ENCODE measurements at places on chromosomes 12 and 14. TPM values are rescaled to one million over a fixed set of nuclear protein-coding genes. Genes with fewer than 3 reads are reported as not detected.

GLIPR1L2 gene
- total RNA-seq, result not detected

APOF gene
- not detected for total RNA-seq

AHSA1 gene
- 332 TPM for total RNA-seq

ACOT4 gene
- total RNA-seq, result 0.57 TPM

TAS2R10 gene
- total RNA-seq, result not detected

VDR gene
- total RNA-seq, result 312 TPM

SMCO2 gene
- 1.4 TPM for total RNA-seq

DNA sequence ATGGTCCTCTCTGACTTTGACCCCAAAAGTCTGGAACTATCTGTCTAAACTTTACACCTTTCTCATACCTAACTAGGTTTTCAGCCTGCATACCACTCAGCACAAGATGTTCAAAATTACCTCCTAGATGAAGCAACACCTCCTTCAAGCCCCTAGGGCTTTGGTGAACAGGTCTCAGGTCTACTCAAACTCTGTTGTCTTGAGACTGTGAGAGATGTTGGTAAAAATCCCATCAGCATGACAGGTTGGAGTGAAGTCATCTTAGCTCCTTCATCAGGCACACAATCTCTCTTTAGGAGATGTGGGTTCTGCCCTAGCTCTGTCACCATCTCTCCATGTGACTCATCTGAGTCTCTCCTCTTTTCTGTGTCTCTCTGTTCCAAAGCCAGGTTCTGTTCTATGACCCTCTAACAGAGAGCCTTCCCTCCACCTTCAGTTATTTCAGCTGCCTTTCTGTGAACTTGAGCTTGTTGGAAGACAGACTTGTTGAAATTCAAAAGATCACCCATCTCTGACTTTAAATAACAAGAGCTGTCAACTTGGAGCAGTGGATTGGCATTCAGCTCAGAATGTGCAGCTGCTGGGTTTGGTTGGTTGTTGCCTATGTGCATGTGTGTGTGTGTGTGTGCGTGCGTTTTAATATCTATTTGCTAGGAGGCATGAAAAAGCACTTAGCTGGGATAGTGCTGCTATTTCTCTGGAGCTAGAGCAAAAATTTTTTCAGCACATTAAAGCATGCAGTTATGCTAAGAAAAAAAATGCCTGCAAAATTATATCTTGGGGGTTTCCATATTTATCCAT, 130.7 kb downstream of the CRACR2A start:
- DNase-seq, result no peak

DNA sequence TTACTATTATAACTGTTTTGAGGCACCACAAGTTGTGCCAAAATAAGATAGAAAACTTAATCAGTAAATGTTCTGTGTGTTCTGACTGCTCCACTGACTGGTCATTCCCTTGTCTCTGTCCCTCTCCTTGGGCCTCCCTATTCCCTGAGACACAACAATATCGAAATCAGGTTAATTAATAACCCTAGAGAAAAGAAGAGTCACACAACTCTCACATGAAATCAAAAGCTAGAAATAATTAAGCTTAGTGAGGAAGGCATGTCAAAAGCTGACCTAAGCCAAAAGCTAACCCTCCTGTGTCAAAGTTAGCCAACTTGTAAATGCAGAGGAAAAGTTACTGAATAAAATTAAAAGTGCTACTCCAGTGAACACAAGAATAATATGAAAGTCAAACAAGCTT, 53.8 kb upstream of the CCDC196 start:
- no peak for DNase-seq

DNA sequence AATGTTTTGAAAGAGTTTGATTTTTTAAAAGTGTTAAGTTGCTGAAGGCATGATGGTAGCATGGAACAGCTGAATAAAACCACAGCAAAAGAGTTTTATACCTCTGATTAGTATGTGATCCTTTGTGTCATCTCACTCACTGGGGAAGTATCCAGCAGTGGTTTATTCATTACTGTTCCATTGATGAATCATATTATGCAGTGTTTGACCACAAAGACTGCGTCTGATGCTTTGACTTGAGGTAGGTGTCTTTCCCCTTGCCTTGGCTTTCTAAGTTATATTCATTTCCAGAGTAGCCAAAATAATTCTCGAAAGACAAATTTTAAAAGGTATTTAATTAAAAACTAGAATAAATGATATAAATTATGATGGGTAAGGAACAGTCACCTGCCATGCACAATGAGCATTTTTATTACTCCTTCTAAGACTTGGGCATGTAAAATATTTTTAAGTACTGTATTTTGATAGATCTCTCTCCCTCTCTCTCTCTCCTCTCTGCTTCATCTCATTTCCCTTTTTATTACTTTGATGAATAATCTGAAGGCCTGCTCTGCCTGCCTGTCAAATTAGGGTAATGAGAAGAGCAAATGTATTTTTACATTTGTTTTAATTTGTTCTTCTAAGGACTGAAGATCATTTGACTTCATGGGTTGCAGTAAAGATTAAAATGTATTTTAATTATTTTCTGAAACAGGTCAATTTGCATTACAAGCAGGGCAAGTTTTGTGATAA, 164.9 kb downstream of the NAV3 start:
- no peak for DNase-seq

DNA sequence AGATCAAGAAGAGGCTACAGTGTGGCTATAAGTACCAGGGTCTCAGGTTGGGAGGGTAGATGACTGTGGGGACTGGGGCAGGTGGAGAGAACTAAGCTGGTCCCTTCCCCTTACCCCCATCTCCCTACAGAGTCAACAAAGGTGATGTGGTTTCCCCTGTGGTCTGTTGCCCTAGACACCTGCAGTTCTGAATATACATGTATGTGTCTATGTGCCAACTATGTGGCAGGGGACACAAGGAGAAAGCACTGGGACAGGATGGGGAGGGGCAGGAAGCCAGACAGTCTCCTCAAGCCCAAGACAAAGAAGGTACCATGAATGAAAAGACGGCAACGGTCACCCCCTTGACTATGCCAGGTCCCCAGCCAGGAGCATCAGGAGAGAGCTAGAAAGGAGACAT, 4.5 kb upstream of the HDAC7 start:
- DNase-seq, result no peak

GRCh38 chr12:79936670-79937069, 1.8 kb upstream of the PPP1R12A start:
- no peak for DNase-seq

GRCh38 chr12:76470028-76470939, 89.3 kb downstream of the OSBPL8 start:
- DNase-seq, result no peak

DNA sequence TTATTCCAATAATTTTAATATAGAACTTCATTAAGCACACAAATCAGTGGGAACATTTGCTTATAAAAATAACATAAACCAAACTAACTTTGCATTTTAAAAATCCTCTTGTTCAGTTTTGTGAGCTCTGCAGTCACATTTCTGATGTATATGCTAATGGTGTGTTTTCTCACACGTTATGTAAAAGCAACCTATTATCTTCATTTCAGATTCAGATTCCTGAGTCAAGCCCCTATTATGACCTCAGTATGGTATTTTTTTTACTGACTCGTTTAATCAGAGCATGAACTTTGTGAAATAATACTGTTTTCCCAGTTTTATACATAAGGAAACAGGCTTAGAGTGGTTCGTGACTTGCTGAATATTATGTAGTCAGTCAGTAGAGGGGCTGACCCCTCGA, 394.0 kb downstream of the TMEM117 start:
- DNase-seq, result no peak

DNA sequence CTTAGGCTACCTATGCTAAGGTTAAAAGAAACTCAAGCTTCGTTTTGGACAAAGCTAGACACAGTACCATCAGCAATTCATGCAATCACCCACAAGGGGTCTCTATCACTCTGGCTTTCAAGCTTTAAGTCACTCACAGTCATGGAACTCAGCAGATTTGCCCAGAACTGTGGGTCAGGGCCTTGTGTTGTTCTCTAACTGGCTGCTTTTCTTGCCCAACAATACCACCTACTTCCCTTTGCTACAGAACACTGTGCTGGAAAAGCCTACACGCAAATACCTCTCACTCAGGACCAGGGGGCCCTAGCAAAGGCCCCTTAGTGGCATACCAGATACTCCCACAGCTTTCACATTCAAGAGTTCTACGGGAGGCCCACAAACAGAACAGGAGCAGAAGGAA, 9.1 kb downstream of the NEMP1 start:
- DNase-seq, result peak; percentile 46

DNA sequence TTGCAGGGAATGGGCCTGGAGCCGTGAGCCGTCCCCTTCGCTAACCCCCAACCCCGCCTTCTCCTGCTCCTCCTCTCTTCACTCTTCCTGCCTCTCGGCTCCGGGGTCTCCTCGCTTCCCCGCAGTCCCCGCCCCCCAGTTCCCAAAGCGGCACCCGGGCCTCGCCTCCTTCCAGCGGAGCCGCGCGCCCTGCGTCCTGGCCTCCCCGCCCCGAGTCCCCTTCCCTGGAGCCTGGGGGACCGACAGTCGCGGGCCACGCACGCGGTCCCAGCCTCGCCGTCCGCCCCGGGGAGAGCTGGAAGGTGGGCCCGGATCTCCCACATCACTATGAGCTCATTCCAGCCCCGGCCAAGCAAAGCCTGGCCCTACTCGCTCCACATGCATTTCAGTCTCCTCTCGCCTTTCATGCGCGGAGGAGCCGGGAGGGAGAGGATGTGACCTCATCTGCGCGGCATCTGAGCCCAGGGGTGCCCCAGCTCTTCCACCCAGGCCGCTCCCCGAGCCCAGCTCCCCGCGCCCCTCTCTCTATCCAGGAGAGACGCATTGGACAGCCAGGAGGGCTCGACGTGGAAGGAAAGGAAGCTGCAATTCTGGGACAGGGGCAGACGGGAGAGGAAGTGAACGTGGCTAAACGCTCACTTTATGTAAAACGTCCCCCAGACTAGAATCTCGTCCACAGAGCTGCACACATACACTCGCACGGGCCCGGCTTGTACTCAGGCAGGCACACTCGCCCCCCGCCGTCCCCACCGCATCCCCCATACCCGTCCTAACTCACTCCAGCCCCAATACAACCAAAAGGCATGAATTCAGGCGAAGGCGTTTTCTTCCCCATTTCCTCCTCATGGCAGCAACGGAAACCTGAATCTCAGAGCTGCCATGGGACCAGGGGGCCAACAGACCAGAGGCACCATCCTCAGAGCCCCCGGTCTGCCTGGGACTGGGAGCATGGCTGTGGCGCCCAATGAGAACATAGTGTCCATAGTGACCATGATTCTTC, 108.7 kb upstream of the CCND2 start:
- peak; percentile 64 for DNase-seq

DNA sequence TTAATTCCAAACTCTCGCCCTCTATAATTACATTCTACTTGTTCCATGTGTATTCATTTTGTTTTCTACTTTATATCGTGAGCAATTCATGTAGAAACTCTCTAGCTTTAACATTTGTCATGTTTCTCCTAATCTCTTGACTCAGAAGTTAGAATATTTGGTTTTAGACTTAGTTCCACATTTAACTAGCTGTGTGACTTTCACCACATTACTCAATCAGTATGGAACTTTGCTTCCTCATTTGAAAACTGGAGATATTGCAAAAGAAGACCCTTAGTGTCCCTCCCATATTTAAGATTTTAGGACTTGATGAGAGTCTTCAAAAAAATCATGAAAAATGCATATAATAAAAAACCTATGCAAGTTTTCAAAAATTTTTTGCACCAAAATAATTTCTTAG, 447.5 kb downstream of the GXYLT1 start:
- DNase-seq, result no peak

DNA sequence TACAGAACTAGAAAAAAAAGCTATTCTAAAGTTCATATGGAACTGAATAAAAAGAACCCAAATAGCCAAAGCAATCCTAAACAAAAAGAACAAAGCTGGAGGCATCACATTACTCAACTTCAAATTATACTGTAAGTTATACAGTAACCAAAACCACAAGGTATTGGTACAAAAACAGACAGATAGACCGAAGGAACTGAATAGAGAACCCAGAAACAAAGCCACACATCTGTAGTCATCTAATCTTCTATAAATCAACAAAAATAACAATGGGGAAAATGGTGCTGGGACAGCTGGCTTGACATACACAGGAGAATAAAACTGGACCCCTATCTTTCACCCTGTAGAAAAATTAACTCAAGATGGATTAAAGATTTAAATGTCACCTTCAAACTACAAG, 38.1 kb upstream of the CMKLR1 start:
- no peak for DNase-seq

GRCh38 chr14:53458368-53458814, 305.3 kb upstream of the DDHD1 start:
- DNase-seq, result no peak

GRCh38 chr14:36834293-36834692, 172.6 kb downstream of the PAX9 start:
- DNase-seq, result no peak

DNA sequence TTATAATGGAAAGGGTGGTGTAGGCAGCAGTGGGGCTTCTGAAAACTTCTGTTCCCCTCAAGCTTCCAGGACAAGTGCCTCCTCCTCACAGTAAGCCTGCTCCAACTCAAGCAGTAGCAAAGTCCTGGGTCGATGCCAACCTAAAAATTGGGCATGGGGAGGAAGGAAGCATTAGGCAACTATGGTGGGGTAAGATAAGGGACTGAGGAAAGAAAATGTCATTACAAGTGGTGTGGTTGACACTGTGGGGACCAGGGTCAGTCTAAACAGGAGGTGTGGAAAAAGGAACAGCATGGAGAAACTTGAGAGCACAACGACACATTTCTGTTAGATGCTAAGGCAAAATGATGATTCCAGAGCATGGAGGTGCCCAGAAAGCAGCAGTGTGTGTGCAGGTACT, 34.9 kb downstream of the WIF1 start:
- no peak for DNase-seq

GRCh38 chr14:60183741-60184140, 18.5 kb upstream of the DHRS7 start:
- DNase-seq, result no peak

- DNase-seq, result no peak
These were observed 182.4 kb upstream of the CCND2 start for GRCh38 chr12:4091016-4091743.

GRCh38 chr14:65926935-65927700, 514.6 kb downstream of the FUT8 start:
- DNase-seq, result no peak

- no peak for DNase-seq
These were observed 4.6 kb downstream of the RAPGEF3 start for GRCh38 chr12:47754126-47754525.

DNA sequence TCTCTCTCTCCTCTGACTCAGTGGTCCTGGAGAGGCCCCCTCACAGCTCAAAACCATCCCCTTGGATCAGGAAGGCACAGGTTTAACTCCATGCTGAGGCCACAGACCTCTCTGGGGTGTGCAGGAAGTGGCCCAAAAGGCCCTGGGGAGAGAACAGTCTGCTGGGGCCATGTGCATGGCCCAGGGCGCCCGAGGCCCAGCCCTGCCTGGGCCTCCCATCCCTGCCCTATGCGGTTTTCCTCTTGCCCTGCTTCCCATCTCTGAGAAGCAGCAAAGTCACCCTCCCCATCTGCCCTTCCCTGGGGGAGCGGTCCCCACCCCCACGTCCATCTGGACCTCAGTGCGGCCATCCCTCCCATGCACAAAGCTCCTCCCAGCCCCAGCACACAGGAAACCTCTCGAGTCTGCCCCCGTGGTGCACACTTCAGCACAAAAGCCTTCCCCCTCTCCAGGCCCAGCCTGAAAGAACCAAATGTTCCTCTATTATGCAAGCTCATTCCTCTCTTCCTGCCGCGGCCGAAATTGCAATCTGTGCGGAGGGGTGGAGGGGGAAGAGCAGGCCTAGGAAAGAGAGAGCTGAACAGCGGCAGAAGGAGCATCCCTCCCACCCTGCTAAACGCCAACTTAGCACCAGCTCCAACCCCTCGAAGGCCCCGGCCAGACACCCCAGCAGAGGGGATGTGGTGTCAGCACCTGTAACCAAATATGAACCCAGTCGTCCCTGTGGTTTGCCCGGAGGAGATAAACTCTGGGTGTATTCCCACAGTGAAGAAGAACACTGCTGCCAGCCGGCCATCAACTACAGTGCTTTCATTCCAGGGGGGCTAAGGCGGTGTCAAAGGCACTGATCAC, 108.5 kb downstream of the SCARB1 start:
- DNase-seq, result no peak
